ENCODE measurements at places on chromosomes 2 and 18.

DNA sequence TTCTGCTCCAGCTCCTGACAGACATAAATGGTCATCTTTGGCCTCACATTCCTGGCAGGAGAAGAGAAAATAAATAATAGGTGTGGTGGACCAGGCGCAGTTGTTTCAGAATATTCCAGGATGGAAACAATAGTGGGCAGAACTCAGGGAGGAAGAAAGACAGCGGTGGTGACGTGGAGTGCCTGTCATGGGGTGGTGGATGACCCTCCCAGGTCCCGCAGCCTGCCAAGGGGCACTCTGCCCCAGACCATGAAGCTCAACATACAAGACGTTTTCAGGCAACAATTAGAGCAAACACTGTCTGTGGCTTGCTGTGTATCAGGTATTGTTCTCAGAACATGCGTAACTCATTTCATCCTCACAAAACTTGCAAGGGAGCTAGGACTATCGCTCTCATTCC, 50.9 kb downstream of the TFCP2L1 start:
- no peak for DNase-seq

DNA sequence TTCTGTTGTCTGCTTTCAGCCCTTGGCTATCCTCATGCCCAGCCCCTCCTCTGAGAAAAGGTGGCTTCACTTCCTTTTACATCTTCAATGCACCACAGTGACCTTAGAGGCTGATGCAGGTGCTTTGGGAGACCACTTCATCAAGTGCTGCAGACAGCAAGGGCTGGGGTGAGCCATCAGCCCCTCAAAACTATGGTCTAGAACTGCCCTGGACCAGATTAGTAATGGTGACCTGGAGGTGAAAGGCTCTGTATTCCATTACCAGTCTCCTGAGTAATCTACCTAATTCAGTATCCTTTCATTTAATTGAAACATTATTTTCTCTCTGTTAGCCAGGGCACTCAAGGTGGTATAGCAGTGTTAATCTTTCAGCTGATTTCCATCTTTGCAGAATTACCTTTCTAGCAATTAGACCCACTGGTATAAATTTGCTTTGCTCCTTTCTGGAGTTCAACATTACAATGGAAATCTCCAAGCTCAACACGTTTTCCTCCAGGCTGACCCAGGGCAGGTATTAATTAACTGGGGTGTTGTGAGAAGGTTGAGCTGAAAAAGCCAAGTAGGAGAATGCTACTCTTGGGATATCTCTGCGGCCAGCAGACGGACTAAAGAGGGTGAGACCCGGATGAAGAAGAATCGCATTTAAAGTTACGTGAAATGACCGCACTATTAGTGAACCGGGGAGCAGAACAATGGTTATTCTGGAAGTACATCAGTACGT, 469.0 kb downstream of the MEIS1 start:
- DNase-seq: no peak

GRCh38 chr18:77109648-77110019, 22.9 kb downstream of the MBP start:
- no peak for DNase-seq

DNA sequence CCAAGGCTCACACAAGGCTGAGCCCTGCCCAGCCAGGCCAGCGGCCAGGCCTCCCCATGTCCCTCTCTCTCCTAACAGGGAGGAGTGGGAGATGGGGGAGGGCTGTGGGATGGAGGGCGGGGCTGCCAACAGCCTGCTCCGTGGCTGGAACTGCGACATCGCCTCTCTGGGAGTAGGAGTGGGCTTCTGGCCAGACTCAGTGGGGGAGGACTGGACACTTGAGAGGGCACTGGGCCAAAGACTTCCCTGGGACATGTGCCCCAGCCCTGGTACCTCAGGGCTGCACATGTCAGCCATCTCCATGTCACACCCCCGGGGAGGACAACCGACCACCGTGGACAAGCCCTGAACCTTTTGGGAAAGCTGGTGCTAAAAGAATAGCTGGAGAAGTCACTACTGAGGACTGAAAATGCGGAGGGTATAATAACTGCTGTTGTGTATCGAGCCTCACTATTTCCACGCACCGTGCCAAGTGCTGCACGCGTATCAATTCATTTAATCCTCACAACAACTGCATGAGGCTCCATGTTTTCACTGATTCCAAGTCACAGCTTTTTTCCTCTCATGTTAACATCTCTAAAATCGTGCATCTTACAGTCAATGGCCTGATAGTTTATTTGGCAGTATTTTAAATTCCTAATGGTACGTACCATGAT, 127.3 kb downstream of the MSH2 start:
- no peak for DNase-seq

- DNase-seq: no peak
Observed at GRCh38 chr2:65116645-65117044, 13.3 kb downstream of the RAB1A start.

GRCh38 chr18:35331367-35332087, 12.7 kb downstream of the ZNF24 start:
- no peak for DNase-seq

- no peak for DNase-seq
Observed at GRCh38 chr2:140842110-140842509, 1288.7 kb downstream of the LRP1B start.

- DNase-seq: no peak
Observed at GRCh38 chr2:85736456-85737355, 17.1 kb upstream of the ATOH8 start.

DNA sequence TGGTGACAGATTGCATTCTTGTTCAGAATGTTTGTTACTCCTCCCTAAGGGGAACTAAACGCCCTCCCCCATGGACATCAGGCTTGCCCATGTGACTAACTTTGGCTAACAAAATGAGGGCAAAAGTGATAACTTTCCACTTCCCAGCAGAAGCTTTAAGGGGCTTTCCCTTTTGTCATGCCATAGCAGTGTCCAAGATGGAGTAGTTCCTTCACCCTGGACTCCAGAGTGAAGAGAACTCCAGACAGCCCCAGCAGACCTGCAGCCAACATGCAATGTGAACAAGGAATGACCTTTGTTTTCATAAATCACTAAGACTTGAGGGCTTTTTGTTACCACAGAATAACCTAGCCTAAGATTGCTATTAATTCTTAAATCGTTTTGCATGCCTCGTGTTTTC, 163.5 kb downstream of the ZEB2 start:
- no peak for DNase-seq

DNA sequence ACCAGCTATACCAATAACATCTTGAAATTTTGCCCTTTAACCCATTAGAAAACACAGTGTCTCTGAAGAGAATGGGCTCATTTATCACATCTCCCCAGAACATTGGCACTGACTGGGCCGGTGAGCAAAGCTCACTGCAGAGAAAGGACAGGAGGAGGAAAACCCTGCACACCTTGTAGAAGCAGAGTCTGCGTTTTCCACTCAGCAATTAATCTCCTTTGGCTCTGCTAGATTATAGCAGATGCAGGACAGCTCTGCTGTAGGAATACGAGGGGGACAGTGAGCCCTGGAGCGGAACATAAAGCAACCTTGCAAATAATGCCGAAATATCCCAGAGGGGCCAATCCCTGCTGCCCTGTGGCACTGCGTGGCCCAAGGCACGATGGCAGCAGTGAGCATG, 113.9 kb downstream of the TSN start:
- no peak for DNase-seq

GRCh38 chr2:96636551-96637171, 1.5 kb downstream of the KANSL3 start:
- DNase-seq: no peak

- no peak for DNase-seq
Observed at GRCh38 chr2:42350434-42351063, 10.5 kb downstream of the COX7A2L start.

DNA sequence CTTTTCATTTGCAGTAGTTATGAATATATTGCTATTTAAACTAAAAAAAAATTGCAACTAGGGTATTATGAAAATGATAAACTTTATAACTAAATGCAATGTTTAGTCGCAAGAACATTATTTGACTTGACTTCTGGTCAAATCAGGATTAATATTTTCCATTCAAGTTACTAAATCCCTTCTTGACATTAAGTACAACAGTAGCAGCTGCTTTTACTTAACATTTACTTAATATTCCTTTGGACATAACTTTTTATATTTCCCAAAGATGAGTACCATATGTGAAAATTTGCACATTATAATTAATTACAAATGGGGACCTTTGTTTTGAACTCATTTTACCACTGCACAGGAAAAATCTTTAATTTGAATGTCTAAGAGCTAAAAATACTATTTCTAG, 74.0 kb downstream of the PMS1 start:
- DNase-seq: no peak

- no peak for DNase-seq
Observed at GRCh38 chr18:63054901-63055584, 264.5 kb downstream of the BCL2 start.

DNA sequence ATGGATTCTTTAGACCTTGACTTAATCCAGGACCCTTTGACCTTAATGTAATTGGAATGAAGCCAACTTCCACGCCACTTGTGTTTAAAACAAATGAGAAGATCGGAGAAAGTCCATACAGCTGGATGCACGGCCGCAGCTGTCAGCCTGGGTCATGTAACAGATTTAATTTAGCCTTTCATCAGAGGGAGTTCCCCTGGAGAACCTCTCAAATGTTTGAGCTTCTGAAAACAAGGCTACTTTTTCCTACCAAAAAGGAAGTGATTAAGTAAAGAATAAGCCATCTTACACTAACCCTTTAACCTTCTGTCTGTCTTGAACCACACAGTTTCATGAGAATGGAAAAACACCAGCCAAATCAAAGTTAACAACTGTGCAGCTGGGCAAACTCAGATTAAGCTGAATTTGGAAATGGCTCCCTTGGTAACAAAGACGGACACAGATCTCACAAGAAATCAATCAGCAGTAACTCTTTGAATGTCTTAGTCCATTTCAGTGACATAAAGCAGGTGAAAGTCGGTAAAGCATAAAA, 103.6 kb downstream of the DOCK10 start:
- DNase-seq: no peak
